ENCODE measurements at places on chromosomes 1 and 21.

DNA sequence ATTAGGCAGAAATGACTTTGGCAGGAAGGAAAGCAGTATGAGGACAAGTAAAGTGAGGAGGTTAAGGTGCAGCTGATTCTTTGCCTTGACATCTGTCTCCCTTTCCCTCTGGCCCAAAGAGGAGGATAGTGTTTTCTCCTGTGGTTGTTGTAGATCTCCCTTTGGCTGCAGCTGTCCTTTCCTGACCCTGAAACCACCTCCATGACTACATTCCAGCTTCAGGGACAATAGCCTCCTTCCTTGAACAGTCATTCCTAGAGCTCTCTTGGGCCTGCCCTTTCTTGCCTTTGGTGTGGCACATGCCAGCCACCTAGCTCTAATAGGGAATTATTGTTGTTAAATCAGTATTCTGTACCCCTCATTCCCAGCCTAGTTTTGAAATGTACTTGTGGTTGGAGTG is 6.2 kb downstream of the ZMYM1 start:
- no peak for DNase-seq

GRCh38 chr1:156437037-156437867 is 63.3 kb downstream of the MEF2D start:
- no peak for DNase-seq

DNA sequence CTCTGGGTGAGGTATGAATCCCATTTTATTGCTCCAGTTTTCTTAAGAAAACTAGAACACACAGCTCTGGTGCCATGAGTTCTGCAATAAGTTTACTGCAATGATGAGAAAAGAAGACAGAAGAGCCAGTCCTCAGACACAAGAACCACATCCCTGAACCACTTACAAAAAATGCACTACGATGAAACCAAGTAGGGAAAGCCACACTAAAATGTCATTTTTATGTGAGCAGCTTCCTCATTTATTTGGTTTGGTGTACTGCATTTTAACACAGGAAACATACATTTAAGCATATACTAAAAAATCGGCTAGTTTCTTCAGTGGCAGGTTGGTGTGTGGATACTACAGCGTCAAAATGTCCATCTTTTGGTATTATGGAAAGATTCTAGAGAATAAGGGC is 95.9 kb downstream of the PTPN14 start:
- no peak for DNase-seq

DNA sequence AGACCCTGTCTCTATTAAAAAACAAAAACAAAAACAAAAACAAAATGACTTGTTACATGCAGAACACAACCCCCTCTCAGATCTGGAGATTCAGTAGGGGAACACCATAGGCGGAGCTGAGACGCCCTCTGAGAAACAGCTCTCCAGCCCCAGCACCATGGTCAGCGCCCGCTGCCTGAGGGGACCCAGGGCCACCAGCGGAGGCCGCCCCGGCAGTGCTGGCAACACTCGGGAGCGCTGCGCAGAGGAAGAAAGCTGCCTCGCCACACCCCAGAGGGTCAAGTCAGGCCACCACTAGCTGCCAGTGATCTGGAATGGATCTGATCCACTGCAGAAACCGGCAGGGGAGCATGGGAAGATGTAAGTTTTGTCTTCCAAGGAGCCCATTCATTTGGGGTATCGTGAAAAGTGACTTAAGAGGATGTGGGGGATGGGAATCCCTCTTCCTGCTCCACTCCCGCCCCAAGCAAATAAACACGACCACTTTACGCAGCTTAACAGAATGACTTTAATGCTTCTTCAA is 3.1 kb downstream of the ACTA1 start:
- DNase-seq = no peak

DNA sequence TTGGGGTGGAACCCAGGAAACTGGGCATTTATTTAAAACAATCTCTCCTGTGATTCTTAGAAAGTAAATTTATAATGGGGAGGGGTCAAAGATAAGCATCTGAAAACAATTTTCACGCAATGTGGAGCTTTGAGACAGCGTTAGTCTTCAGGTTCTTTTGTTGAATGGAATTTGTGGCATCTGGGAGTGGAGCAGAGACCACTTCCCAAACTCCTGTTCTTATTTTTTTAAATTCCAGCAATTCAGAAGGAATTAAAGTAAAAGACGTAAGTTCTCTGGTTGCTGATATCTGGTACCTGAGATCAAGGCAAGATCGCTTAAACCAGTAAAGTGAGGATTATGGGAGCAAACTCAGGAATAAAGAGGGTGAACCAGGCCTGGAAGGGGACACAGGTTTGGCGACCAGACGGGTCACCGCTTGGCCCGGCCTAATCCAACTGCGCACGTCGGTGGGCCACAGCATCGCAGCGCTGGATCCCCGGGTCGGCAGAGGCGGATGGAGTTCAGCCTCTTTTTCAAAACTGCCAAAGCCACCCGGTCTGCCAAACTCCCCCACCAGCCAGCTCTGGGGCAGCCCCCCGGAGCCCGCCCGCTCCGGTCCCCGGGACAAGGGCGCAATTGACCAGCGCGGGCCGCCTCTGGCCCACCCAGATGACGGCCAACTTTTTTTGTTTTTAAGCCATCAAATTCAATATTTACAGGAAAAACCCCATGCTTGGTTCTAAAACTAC is 754 bp upstream of the PDPN start:
- no peak for DNase-seq

- no peak for DNase-seq
Measured at GRCh38 chr1:150472601-150473200, 14.5 kb upstream of the TARS2 start.

DNA sequence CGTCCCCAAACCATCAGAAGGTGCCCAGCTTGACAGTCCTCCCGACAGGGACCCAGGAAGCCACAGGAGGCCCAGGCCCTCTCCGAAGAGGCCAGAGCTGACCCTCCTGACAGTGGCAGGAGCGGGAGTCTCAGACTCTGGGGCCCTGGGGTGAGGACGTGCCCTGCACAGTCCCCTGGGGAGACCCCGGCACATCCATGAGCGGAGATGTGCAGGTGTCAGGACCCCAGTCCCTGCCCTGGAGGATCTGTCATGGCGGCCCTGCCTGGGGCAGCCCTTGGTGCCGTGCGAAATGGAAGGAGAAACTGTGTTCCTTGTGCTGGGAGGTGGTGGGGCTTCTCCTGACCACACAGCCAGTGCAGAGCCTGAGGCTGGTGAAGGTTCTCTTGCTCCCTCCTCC is 55.8 kb downstream of the OBSCN start:
- DNase-seq = no peak
